ENCODE measurements at places on chromosomes 3 and 15. TPM values are rescaled to one million over a fixed set of nuclear protein-coding genes. Genes with fewer than 3 reads are reported as not detected.

The SLC22A13 gene
- polyA plus RNA-seq = 0.44 TPM

DNA sequence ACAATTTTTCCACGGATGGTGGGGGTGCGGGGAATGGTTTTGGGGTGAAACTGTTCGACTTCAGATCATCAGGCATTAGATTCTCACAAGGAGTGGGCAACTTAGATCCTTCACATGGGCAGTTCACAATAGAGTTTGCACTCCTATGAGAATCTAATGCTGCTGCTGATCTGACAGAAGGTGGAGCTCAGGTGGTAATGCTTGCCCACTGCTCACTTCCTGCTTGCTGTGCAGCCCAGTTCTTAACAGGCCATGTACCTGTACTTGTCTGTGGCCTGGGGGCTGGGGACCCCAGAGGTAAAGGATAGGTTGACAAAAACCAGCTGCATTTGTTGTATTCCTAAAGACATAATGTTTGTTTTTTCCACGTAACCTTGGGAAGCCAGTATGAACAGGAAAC lies 16.0 kb downstream of the DZIP3 start:
- no peak for DNase-seq

GRCh38 chr3:131386429-131387165 lies 5.0 kb downstream of the NUDT16 start:
- DNase-seq = peak; percentile 51

- DNase-seq = no peak
Observed at GRCh38 chr3:99907959-99908544, 90.4 kb downstream of the CMSS1 start.

- no peak for DNase-seq
Observed at GRCh38 chr3:196377321-196377720, 39.1 kb upstream of the TM4SF19 start.

DNA sequence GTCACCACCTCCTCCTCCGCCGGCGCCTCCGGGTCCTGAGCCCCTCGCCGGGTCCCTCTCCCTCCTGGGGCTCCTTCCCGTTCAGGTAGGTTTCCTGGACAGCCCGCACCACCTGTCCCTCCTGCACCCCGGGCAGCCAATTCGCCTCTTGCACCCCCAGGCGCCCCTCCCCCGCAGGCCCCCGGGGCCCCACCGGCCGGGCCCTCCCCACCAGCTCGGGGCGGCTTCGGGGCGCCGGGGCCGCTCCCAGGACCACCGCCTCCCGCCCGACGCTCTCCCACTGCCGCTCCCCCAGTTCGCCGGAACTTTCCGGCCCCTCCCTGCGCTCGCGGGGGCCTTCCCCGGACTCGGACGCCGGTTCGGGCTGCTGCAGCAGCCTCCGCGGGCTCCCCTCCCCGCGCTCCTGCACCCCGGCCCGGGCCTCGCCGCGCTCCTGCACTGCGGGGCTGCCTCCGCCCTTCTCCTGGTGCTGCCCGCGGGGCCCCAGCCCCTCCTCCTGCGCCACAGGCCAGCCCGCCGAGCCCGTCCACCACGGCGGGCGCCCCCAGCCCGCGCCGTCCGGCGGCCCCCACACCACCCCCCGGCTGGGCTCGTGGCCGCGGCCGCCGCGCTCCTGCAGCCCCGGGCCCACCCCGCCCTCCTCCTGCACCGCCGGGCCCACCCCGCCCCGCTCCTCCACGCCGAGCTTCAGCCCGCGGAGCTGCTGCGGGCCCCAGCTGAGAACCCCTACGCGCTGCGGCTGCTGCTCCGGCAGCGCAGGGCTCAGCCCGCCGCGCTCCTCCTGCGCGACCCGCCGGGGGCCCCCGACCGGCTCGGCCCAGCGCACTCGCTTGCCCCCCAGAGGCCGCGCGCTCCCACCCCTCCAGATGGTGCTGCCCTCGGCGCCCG lies 587 bp upstream of the TNK2 start:
- peak; percentile 46 for DNase-seq

GRCh38 chr15:48845123-48845522 lies 32.8 kb upstream of the EID1 start:
- DNase-seq = no peak

Data from heart right ventricle (tissue), 16 donors.